Stimulated activated CD8-positive, alpha-beta memory T cell treated with anti-CD3 and anti-CD28 coated beads, Interleukin-4, amount 100 ng/mL, for 1 hour (primary cell): ENCODE measurements at places on chromosomes 2 and 18.

GRCh38 chr18:44896846-44897245, 216.2 kb downstream of the SETBP1 start:
- DNase-seq: no peak

DNA sequence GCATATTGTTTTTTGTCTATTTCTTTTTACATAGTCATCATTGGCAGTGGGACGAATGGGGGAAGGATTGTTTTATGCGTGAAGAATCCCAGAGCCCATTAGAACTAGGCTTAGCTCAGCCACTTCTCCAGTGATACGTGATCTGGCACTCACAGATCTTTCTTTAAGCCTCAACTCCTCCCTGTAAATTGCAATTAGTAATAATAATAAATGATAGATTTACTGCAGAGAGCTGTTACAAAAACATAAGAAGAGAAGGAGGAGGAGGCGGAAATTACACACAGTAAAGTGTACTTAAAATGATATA, 629.3 kb downstream of the NRXN1 start:
- DNase-seq: no peak

DNA sequence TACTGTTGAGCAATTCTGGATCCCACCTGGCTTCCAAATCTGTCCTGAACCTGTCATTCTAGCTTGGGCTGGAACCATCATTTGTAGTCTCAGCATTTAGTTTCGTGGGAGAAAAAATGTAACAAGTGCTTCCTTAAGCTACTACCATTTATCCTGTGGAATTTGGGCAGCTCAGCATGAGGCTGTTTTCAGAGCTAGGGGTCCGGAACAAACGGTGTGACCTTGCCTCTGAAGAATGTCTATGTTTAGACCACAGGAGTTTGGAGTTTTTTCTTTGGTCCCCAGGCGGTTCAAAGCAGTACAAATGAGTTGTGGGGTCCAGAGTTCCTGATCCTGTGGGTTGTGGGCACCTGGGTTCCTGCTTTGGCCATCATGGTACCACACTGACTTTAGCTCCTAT, 59.1 kb upstream of the TMEM178A start:
- no peak for DNase-seq

- DNase-seq: no peak
Measured at GRCh38 chr18:25974630-25975077, 115.8 kb downstream of the SS18 start.

DNA sequence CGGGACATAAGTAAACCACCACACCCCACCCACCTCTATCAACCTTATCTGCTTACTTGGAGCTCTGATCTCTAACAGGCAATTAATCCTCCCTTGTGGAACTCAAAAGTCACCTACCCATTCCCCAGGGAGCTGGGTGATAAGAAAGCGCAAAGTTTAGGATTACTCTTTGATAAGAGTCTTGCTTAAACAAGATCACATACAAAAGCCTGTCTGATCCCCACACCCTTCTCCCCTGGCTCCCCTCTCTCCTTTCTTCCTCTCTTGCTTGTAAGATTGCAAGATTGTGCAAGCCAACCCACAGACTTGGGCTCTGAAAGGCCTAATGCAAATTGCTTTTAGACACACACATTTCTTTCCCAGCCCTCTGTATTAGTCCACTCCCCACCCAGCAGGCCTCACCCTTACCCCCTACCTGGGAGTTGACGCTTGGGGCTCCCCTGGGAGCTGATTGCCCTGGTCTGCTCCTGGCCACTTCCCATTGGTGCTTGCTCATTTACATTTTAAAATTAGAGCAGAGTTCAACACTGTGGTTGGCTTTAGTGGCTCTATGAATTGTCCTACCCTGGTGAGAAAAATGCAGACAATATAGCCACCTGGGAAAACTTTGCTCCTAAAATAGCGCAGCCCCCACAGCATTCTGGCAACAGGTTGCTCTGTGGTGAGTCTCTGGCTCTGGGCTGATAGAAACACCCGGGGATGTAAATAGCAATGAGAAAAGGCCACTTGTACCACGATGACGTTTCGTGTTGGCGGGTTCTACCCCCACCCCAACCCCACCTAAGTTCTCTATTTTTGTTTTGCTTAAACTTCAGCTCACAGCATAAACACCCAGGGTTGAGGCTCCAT, 92.8 kb upstream of the MSH2 start:
- no peak for DNase-seq

GRCh38 chr2:174078275-174078674, 113.1 kb upstream of the SP3 start:
- no peak for DNase-seq

GRCh38 chr2:86498468-86499260, 57.5 kb downstream of the KDM3A start:
- no peak for DNase-seq

- DNase-seq: no peak
Measured at GRCh38 chr2:159546716-159547430, 69.5 kb downstream of the BAZ2B start.

GRCh38 chr18:62938006-62938405, 222.7 kb downstream of the PHLPP1 start:
- no peak for DNase-seq
